ENCODE measurements at places on chromosomes 6 and 20. TPM values are rescaled to one million over a fixed set of nuclear protein-coding genes. Genes with fewer than 3 reads are reported as not detected.
A peak's percentile ranks its signal among the peaks of the same experiment; 100 is the strongest.

DNA sequence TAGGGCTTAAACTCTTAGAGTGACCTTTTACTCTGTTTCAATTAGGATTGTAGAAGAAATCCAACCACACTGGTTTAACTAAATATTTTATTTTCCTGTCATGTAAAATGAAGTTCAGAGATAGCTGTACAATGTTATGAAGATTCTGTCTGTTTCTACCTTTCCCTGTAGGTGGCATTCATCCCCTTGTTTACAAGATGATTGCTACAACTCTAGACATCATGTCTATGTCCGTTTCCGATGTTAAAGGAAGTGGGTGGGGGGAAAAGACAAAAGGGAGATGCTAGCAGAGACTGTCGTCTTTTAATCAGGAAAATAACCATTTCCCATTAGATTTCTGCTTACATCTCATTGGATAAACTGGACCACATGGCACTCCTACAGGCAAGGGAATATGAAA lies 30.9 kb upstream of the RIMS1 start:
- no peak for DNase-seq

GRCh38 chr6:87628424-87628823 lies 38.5 kb downstream of the ORC3 start:
- no peak for DNase-seq

GRCh38 chr6:43992783-43993644 lies 134.2 kb downstream of the MRPL14 start:
- DNase-seq, result no peak

GRCh38 chr6:138187156-138187555 lies 25.4 kb downstream of the ARFGEF3 start:
- DNase-seq, result no peak

DNA sequence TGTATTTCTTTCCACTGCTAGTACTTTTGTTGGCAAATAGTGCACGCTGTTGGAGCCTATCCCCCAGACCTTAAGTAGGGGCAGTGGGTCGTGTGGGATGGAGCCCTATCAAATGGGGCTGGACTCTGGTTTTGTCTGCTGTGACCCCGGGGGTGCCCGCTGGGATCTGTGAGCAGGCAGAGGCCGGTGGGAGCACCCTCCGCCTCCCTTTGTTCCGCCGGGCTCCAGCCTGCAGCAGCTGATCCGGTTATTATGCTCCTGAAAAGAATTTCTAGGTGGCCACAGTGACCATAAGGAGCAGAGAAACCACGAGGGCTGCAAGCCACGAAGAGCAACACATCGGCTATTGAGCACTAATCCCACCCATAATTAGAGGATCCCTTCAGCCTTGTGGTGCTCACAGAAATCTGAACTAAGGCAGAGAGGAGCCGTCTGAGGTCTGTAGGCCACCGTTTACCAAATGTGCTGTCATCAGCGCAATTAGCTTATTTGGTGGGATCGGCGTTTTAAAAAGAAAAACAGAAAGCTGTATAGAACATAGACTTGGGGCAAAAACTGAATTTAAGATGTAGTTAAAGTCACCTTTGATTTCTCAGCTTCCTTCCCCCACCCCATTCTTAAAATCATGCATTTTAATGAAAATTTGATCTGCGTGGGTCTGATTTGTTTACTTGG lies 598.3 kb upstream of the JAG1 start:
- no peak for DNase-seq

DNA sequence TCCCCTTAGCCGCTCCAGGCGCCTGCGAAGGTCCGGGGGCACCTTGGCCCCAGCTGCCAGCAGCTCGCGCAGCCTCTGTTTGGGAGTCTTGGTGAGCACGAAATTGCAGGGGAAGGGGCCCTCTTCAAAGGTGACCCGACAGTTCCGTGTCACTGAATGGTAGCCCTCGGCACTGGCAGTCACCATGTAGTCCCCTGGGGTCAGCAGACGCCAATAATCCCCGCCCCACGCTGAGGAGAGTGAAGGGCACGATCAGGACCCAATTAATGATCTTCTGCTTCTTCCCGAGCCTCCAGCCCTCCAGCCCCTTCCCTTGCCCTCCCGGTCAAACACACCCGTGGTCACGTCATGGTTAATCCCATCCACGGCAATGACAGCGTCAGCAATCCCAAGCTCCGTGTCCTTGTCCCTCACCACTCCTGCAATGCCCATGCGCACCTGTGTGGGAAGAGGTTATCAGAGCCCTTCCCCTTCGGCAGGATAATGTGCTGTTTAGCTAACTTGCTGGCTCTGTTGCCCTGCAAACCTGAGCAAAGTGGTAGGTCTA lies 6.2 kb downstream of the CPXM1 start:
- no peak for DNase-seq

DNA sequence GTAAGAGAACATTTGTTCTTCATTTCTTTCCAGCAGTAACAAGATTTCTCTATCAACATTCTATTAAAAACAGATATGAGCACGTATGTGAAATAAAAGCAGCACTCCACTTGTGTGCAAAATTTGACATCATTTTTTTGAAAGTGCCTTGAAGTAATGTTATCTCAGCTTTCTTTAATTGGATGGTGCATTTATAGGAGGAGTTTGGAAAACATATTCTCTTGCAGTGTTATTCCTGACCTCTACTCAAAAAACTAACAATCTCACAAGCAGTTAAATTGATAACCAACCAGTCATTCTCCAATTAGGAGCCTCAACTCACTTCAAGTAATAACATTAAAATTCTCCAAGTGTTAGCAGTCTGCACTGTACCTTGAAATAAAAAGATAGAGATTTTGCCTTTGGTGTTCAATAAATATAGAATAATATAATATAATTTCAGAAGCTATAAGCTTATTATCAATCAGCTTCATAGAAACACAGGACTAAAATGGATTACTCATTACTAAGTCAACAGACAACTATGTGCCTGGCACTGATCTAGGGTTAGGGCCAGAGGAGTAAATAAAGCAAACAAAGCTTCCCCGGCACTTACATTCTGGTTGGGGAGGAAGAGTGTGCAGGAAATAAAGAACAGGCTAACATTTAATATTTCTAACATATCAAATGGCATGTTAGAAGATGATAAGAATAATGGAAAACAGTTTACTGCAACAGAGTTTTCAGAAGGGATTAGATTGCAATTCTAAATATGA lies 149.0 kb upstream of the SGK1 start:
- no peak for DNase-seq

DNA sequence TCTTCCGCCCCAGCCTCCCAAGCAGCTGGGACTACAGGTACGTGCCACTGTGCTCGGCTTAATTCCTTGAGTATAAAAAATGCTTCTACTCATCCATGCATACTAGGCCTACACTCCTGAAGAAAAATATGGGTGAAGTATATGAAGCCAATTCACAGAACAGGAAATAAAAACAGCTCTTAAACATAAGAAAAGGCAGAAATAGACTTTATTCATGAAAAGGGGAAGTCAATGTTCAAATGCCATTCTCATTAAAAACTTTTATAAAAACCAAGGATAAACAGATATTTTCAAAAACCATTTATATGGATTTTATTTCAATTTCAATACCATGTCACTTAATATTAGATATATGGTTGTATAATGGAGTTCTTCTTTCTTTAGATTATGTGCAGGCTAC lies 18.3 kb downstream of the SERPINB9 start:
- DNase-seq, result no peak

Gene SASH1
- total RNA-seq, result 13.8 TPM

Gene FAM83D
- total RNA-seq, result 4.1 TPM

Gene LINC00237
- not detected for total RNA-seq

Gene CDSN
- total RNA-seq, result not detected

GRCh38 chr20:58647162-58647795 lies 3.8 kb upstream of the STX16 start:
- DNase-seq, result no peak

Gene FAM184A
- total RNA-seq, result 4.0 TPM

GRCh38 chr20:63145156-63145555 lies 70.8 kb downstream of the YTHDF1 start:
- DNase-seq, result no peak

DNA sequence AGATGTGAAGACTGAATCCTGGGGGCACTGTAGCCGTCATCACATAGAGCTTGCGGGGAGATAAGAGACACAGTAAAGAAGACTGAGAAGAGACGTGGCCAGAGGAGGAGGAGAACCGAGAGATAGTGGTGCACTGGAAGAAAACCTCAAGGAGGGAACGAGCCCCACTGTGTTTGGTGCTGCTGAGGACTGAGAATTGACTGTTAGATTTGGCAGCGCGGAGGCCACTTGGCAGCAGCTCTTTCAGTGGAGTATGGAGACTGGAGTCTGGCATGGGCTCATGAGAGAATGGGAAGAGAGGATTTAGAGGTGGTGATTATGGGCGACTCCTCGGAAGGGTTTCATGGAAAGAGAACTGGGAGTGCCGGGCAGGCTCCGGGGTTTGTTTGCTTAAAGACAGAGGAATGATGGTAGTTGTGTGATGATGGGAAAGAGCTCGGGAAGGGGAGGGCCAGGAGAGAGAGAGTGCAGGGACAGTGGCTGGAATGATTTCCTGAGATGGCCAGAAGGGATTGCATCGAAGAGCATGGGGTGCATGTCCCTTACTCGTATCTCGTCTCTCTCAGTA lies 18.0 kb downstream of the CDYL start:
- DNase-seq, result no peak

Gene OLIG3
- not detected for total RNA-seq

DNA sequence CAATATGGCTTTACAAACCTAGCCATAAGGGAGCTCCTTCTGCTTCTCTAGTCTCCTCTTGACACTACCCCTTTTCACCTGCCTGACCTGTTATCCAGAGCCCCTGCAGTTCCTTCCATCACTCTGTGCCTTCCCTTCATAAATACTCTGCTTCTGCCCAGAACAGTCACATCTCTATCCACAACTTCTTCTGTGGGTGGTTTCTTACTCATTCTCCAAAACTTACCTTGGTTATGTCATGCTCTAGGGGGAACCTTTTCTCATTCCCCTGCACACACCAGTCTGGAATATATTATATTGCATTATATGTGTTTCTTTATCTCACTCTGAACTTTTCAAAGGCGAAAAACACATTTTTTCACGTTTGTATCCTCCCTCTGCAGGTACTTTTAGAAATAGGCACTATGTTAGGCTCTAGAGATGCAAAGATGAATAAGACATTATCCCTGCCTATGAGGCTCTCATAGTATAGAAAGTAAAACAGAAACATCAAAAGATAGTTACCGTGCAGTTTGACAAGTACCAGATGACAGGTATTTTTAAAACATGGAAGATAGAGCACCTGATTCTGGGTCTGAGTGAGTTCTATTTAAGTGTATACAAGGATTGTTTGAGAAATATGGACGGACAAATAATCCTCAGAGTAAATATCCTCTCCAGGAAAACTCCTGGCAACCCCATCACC lies 51.5 kb downstream of the AIG1 start:
- no peak for DNase-seq

- no peak for DNase-seq
These were observed 89.0 kb downstream of the IPCEF1 start for GRCh38 chr6:154267508-154268106.

- no peak for DNase-seq
These were observed 45.4 kb upstream of the ECI2 start for GRCh38 chr6:4180652-4181255.

- DNase-seq, result no peak
These were observed 35.4 kb upstream of the E2F3 start for GRCh38 chr6:20366082-20366830.

GRCh38 chr20:46004889-46005473 lies 3.7 kb upstream of the MMP9 start:
- no peak for DNase-seq

Gene PNPLA1
- total RNA-seq, result not detected

Gene ZNF334
- total RNA-seq, result 8.0 TPM

GRCh38 chr20:45229264-45230056 lies 8.3 kb downstream of the SEMG2 start:
- DNase-seq, result no peak

Gene WFDC2
- total RNA-seq, result 78.5 TPM

DNA sequence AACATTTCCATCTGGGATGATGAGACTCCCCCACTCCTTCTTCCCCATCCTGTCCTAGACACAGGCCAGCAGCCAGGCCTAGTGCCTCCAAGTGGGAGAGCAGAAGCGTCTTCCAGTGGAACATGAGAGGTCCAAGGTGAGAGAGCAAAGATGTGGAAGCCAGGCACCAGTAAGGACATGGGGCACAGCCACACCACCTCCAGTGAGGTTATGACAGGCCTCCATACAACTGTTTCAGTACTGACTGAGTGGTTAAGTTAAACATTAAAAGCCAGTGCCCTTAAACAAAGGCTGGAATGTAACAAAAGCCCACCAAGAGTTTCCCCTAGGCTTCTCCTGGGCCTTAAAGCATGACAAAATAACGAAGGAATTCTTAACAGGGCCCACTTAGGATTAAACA lies 5.3 kb downstream of the ZBTB24 start:
- no peak for DNase-seq

GRCh38 chr6:170250981-170251775 lies 39.7 kb downstream of the DLL1 start:
- DNase-seq, result no peak

DNA sequence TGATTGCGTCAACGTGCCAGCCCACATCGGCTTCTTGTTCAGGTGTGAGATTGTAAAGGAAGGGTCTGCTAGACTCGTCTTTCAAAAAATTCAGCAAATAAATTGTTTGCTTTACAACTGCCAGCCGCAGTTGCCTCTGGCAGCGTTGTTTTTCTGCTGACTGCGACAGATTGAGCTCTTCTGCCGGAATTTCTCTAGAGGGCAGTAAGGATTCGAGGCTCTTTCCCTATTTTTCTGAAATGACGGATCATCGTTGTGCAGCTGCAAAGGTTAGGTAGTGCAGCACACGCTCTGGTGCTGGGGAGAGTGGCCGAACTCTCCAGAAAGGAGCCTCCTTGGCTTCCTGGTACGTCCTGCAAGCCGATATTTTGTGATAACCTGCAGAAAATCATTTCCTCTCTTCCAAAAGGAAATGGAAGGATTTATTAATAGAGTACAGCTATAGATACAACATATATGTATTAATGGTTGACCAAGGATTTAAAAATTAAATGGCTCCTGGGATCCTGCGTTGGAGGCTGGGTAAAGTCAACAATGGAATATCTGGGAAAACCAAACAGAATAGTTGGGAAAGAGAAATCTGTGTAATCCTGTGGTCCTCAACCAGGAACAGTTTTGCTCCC lies 121.9 kb upstream of the ZFP64 start:
- peak; percentile 2 for DNase-seq

Gene ADIG
- total RNA-seq, result not detected

- no peak for DNase-seq
These were observed 3.0 kb downstream of the HLA-E start for GRCh38 chr6:30491991-30492952.

DNA sequence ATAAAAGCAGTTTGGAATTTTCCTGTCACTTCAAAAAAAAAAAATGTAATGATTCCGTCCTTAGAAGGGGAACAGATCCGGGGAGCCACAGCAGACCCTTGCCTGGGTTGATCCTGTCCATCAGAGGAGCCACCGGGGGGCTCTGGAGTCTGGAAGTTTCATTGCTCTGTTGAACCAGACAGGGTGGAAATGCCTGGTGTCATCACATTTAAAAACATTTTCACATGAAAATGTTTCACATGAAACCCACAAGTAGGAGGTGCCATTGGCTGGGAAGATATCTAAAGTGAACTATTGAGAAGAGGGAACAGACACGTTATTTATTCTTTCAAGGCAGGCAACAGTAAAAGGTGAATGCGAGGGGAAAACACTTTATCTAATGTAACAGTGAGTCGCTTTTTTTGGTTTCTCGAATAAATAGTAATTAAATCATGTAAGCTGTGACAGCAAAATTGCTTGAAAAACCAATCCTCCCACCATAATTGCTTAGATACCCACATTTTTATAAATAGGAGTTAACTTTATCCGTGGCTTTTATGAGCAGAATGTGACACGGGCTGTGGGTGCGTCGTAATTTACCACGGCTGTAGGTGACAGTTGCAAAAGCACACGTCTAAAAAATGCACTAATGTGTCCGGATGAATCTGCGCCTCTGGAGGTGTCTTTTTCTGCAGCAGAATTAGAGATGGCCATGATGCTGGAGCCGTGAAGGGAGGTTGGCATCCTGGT lies 323.4 kb downstream of the TAF4 start:
- DNase-seq, result no peak
